ENCODE measurements at places on chromosomes 7 and 10. TPM values are rescaled to one million over a fixed set of nuclear protein-coding genes. Genes with fewer than 3 reads are reported as not detected.

DNA sequence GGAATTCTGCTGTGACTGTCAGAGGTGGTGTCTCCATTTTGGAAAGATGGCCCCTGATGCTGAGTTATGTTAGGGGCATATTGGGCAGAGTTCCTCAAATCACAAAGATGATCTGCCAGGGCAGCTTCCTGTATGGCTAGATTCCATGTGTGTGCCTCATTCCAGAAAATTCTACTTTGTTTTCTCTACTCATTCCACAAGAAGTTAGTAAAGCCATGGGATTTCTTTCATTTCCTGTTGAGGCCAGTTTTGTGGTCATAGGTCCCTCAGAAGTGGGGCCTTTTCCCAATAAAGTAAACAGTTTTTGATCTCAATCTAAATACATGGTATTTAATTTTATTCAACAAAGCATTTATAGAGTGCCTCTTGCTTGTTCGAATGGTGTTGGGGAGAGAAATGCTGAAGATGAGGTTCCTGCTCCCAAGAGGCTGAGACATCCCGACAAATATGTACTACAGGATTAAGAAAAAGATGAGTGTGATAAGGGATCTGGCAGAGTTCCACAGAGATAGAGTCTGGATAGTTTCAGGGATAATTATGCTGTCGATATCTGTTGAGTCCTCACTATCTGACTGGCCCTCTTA, 33.0 kb downstream of the MINDY4 start:
- no peak for DNase-seq

GRCh38 chr10:77185696-77186095, 451.9 kb downstream of the KCNMA1 start:
- DNase-seq: no peak

GRCh38 chr7:41835976-41836530, 133.2 kb upstream of the INHBA start:
- no peak for DNase-seq

GRCh38 chr10:77635402-77636227, 2.0 kb downstream of the KCNMA1 start:
- no peak for DNase-seq

DNA sequence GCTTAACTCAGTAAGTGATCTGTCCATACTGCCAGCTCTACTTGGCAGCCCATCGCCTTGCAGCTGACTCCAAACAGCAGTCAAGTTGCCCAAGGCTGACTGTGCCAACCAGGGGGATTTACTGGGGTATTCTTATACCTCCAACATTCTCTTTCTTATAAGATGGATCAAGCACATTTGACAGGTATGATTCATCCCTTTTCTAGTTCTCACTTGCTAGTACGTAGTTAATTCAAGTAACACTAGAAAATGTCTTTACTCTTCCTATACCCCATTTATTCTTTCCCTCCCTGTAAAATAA, 77.0 kb downstream of the SLC25A13 start:
- DNase-seq: no peak

- DNase-seq: no peak
Observed at GRCh38 chr10:82866424-82867020, 991.5 kb downstream of the NRG3 start.

GRCh38 chr7:50304129-50304910, at the start of gene IKZF1:
TSS of gene IKZF1 (plus strand) at chr7:50304716. CDS start at chr7:50319062, 14,346 bp downstream.
- DNase-seq: peak; percentile 85

The CISD1 gene
- total RNA-seq: 41.2 TPM

GRCh38 chr7:74084722-74085578, 1.3 kb downstream of the LIMK1 start:
- DNase-seq: no peak

The NXPH1 gene
- total RNA-seq: not detected

- DNase-seq: no peak
Observed at GRCh38 chr7:99752356-99752755, 17.4 kb upstream of the CYP3A7 start.

DNA sequence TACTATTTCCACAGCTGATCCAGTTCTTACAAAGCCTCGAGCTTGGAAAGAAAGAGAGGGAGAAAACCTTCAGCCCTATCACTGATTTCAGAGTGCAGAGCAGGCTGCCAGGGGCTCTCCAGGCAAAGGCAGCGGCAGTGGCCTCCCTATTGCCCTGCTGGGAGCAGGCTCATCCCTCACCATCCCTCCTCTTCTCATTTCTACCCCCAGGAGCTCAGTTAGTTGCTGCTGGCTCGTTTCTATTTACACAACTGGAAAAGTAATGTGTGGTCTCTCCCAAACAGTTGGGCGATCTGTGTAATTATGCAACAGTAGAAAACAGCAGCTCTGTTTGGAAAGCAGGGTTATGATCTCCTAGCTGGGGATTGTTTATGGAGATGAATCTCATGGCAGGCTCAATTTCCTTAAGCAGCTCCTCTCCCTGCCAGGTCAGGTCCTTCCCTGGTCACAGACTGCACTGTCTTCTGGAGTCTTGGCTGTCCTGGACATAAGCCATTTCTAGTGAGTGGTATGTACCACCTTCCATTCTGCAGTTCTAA, 28.7 kb upstream of the TNS3 start:
- DNase-seq: no peak

GRCh38 chr7:113764401-113765035, 154.3 kb downstream of the PPP1R3A start:
- DNase-seq: no peak

DNA sequence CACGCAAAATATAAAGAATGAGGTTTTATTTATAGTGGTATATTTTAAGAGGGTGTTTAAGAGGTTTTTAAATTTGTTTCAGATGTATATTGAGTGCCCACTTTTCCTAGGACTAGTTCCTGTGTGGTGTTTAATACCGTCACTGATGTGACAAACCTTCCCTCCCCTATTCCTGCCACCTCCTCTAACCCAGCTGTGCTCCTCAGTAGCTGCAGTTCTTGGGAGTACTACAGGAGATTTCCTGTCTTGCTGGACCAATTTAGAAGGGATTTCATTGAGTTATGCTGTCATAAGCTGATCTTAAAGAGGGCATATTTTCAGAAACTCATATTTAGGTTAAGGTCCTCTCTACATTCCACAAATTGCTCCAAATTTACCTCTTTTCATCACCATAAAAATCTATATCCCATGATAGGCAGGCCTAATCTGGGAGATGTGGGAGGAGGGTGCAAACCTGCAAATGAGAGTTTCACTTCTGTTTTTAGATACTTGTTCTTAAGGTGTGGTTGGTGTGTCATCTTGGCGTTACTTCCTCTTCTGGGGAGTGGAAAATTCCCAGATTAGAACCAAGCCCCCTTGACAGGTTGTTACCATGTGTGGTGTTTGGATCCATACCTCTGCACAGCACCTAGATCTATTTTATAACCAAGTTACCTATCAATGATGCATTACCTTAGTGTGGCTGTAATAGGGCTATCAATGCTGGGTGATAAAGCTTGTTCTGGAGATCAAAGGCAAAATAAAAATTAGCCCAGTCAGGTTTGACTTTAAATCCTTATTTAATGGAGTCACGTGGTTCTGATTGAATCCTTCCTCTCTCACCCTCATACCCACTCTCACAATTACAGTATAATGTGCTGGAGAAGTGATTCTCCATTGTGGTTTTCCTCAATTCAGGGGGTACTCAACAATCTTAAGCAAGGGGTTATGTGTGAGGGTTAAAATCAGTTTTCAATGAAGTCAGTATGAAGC, 141.1 kb downstream of the CDK14 start:
- no peak for DNase-seq

DNA sequence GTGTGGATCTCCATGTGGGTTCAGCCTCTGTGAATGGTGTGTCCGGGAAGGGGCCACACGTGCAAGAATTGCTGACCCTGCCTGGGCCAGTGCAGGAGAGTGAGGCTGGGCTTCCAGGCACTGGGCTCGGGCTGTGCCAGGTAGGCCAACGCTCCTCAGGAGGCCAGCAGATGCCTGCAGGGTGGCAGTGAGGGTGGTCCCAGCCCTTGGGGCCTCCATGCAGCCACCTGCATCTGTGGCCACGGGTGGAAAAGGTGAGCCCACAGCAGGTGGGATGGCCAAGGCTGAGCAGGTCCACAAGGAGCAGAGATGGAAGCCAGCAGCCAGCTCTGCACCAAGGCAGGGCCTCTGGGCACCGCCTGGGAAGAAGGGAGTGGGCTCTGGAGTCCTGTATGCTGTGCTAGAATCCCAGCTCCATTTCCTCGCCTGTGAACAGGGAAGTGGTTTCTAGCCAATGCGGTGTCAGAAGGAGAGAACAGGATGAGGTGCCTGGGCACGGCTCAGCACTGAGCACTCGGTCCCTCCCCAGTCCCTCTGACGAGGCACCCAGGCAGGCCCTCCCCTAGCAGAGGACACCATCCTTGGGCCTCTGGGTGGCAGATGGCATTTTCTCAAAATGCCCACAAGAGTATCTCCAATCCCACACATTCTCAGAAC, 31.1 kb upstream of the RET start:
- DNase-seq: peak; percentile 32

GRCh38 chr7:2878306-2878705, 34.2 kb upstream of the GNA12 start:
- no peak for DNase-seq

- DNase-seq: no peak
Observed at GRCh38 chr7:102310414-102310815, 23.7 kb downstream of the SH2B2 start.

The CADPS2 gene
- not detected for total RNA-seq

DNA sequence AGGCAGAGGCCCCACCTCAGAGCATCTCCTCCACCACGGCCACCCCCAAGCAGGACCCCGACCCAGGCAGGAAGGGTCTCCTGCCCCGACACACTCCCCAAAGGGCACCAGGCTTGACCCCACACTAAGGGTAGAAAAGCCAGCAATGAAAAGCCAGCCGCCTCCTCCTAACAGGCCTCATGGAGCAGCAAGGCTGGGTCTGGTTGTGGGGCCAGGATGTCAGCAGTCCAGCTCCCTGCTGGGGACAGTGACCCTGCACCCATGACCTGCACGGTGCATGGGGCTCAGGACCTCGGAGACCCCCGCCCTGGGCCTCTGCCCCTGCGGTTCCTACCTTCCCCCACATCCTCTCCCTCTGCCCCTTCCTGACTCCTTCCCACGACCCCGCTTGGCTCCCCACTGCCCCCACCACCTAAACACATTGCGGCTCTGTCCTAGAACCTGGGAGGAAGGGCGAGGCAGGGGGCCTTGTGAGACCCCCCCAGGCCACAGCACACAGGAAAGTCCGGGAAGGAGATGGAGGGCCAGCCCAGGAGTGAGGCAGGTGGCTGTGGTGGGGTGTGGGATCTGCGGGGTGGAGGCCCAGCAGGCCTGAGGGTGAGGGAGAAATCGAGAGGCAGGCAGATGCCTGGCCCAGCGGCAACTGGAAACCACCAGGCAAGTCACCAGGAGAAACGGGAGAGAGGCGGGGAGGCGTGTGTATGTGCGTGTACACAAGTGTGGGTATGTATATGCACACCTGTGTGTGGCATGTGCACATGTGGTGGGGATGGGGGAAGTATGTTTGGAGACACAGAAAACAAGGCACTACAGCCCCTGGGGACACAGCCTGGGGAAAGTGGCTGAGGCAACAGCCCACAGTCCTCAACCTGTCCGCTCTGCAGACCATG, 229.9 kb downstream of the MAD1L1 start:
- DNase-seq: peak; percentile 57

DNA sequence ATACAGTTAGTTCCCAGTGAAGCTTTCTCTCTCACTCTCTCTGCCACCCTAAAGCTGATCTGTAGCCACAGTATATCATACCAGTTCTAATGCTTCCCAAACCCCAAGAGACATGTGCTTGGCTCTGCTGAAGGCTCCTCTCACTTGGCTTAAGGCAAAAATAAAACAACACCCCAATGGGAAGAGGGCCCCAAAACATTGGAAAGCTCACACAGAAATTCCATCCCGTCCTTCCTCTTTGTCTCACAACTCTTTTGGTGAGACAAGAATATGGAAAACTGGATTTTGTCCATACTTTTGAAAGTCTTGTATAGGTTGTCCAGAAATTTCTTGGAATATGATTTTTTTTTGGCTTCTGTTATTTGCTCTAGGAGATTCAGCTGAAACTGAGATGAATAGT, 56.1 kb upstream of the WNT16 start:
- no peak for DNase-seq

The AGBL3 gene
- total RNA-seq: 2.2 TPM

- no peak for DNase-seq
Observed at GRCh38 chr10:83834096-83834495, 305.2 kb upstream of the GHITM start.

The LLCFC1 gene
- not detected for total RNA-seq

- DNase-seq: no peak
Observed at GRCh38 chr7:97565665-97566064, 166.2 kb upstream of the TAC1 start.

GRCh38 chr10:112802411-112803022, 147.5 kb upstream of the TCF7L2 start:
- no peak for DNase-seq

The IFIT1B gene
- not detected for total RNA-seq

GRCh38 chr10:102175415-102175814, 23.2 kb downstream of the NOLC1 start:
- no peak for DNase-seq

DNA sequence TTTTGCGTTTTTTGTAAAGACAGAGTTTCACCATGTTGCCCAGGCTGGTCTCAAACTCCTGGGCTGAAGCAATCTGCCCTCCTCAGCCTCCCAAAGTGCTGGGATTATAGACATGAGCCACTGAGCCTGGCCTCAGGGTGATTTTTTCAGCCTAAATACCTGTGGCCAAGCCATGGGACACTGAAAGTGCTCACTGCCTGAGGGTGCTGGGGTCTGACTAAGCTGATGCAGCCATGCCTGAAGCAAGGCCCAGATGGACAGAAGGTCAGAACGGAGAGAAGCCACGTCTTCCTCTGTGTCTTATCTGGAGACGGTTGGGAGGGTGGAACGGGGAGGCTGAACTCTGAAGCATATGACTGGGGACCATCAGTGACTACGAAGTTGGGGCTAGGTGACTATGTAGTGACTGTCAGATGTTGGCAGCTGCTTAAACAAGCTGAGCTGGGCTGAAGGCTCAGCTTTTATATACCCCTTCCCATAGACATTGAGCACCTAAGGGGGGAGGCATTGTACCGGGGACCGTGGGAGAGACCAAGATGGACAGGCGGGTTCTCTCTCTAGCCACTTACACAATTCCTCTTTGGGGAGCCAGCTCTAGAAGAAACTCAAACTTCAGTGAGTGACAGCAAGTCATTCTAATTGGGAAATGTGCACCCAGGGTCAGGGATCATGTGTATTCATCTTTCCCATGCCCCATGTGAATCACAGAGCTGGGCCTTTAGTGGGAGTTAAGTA, 73.3 kb upstream of the HABP2 start:
- no peak for DNase-seq

The BTBD16 gene
- not detected for total RNA-seq

- DNase-seq: peak; percentile 50
Observed at GRCh38 chr7:297611-298374, 7.8 kb downstream of the FOXL3 start.

DNA sequence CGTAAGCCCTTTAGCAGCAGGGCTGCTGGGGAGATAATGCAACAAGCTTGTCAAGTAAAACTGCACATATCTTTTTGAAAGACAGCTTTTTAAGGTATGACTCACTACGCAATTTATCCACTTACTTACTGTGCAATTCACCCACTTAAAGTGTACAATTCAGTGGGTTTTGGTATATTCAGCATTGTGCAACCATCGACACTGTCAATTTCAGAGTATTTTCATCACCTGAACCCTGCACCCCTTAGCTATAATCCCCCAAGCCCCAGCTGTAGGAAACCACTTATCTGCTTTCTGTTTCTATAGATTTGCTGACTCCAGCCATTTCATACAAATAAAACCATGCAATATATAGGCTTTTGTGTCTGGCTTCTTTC, 168.0 kb downstream of the PTPN20 start:
- DNase-seq: no peak

GRCh38 chr10:127142136-127142535, 54.3 kb downstream of the INSYN2A start:
- DNase-seq: no peak

- DNase-seq: no peak
Observed at GRCh38 chr10:8873310-8873709, 818.8 kb downstream of the GATA3 start.
